CD4-positive, alpha-beta memory T cell (primary cell): ENCODE measurements at places on chromosomes 7 and 10.

DNA sequence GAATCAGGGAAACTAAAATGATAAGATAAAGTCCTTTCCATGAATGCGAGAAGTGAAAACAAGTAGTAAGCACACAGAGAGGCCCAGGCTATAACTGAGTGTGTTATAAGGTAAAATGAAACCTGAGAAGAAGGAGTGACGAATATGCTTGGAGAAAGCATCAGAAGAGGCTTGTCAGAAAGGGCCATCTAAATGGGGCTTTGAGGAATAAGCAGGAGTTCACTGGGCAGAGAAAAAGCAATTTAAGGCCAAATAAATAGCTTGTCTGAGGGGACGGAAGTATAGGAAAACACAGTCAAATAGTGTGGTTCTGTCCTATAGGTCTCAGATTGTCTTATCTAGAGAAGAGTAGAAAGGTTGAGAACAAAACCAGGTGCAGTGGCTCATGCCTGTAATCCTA, 59.6 kb upstream of the GSDME start:
- no peak overlapping the region for H3K27ac ChIP-seq
- DNase-seq: no peak
- peaks cover 30% of the 10 kb centered on the region for H3K36me3 ChIP-seq
- H3K4me3 ChIP-seq: no peak overlapping the region
- peaks cover 24% of the 10 kb centered on the region for H3K4me1 ChIP-seq

GRCh38 chr7:32051128-32051527, 19.1 kb downstream of the PDE1C start:
- H3K36me3 ChIP-seq: no peaks in the 10 kb centered on the region
- H3K27me3 ChIP-seq: no peaks in the 10 kb centered on the region
- H3K4me1 ChIP-seq: no peaks in the 10 kb centered on the region
- DNase-seq: no peak

GRCh38 chr10:78301891-78302738, 268.5 kb downstream of the RPS24 start:
- no peaks in the 10 kb centered on the region for H3K27me3 ChIP-seq
- no peaks in the 10 kb centered on the region for H3K36me3 ChIP-seq
- H3K4me3 ChIP-seq: peak overlapping the region; percentile 67
- no peak for DNase-seq

- no peaks in the 10 kb centered on the region for H3K27me3 ChIP-seq
- DNase-seq: no peak
- H3K27ac ChIP-seq: peak overlapping the region; percentile 79
- peak overlapping the region; percentile 74 for H3K4me3 ChIP-seq
- H3K4me1 ChIP-seq: peaks cover 46% of the 10 kb centered on the region
- H3K36me3 ChIP-seq: no peaks in the 10 kb centered on the region
Measured at GRCh38 chr10:118047157-118047719, 497 bp upstream of the RAB11FIP2 start.

DNA sequence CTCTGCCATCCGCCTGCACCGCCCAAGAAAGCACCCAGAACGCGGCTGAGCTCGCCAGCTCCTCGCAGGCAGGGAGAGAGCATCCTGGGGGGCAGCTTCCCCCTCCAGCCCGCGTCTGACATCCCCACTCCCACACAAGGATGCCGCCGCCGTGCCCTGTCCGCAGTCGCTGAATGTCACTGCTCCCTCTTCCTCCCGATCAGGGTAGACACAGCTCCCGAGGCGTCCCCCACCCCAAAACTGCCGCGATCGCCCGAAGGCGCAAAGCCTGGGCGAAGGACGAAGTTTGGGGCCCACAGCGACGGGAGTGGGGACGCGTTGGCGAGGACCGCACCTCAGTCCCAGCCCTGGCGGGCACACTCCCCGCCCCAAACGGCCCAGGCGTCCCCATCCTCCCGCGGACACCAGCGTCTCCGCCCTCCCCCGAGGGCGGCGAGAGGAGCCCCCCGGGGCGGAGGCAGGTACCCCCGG, 1.5 kb upstream of the KAT6B start:
- H3K27ac ChIP-seq: peak overlapping the region; percentile 61
- peaks cover 49% of the 10 kb centered on the region for H3K4me1 ChIP-seq
- no peak for DNase-seq
- peak overlapping the region; percentile 50 for H3K4me3 ChIP-seq

GRCh38 chr10:97323501-97323900, 4.4 kb downstream of the FRAT1 start:
- no peak overlapping the region for H3K4me3 ChIP-seq
- no peak for DNase-seq
- H3K4me1 ChIP-seq: peaks cover 23% of the 10 kb centered on the region
- H3K27ac ChIP-seq: no peak overlapping the region

- no peak for DNase-seq
- H3K27me3 ChIP-seq: no peaks in the 10 kb centered on the region
- H3K4me3 ChIP-seq: no peak overlapping the region
- H3K36me3 ChIP-seq: no peaks in the 10 kb centered on the region
- no peak overlapping the region for H3K27ac ChIP-seq
Measured at GRCh38 chr7:2012044-2012900, 220.5 kb downstream of the MAD1L1 start.

DNA sequence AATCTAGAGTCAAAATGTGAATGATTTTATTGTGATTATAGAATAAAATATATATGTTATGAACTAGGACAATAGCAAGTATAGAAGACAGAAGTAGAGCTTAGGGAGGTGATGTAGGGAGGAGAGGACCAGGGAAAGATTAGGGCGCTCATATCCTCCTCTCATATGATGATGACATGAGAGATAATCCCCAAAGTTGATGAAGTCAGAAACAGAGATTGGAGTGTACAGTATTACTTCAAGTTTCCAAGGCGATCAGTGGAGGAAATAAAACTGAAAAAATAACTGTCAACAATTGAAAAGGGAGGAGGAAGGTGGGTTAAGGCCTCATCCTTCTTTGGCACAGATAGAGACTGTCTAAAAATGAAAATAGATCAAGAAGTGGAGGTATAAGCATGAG, 14.9 kb downstream of the MACROH2A2 start:
- H3K27me3 ChIP-seq: no peaks in the 10 kb centered on the region
- DNase-seq: no peak
- no peak overlapping the region for H3K4me3 ChIP-seq
- no peaks in the 10 kb centered on the region for H3K36me3 ChIP-seq

DNA sequence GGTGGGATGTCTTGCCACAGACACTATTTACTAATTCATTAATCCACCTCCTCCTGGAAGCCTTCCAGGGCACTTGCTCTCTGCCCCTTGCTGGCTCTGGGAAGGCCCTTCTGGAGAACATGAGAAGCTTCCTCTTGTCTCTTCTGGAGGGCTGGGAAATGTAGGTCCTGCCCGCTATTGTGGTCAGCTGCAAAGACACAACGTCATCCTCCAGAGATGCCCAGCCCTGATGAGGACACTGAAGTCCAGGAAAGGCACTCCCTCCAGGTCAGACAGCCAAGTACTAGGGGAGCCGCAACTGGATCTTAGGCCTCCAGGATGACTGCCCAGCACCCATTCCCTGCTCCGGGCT, 9.6 kb upstream of the TACR2 start:
- no peak for DNase-seq
- peaks cover 56% of the 10 kb centered on the region for H3K4me1 ChIP-seq
- H3K27ac ChIP-seq: peak overlapping the region; percentile 61
- H3K27me3 ChIP-seq: no peaks in the 10 kb centered on the region
- H3K36me3 ChIP-seq: no peaks in the 10 kb centered on the region

- no peaks in the 10 kb centered on the region for H3K27me3 ChIP-seq
- H3K4me3 ChIP-seq: no peak overlapping the region
- DNase-seq: no peak
- H3K27ac ChIP-seq: no peak overlapping the region
Measured at GRCh38 chr10:110379831-110380230, 75.1 kb upstream of the SMNDC1 start.

DNA sequence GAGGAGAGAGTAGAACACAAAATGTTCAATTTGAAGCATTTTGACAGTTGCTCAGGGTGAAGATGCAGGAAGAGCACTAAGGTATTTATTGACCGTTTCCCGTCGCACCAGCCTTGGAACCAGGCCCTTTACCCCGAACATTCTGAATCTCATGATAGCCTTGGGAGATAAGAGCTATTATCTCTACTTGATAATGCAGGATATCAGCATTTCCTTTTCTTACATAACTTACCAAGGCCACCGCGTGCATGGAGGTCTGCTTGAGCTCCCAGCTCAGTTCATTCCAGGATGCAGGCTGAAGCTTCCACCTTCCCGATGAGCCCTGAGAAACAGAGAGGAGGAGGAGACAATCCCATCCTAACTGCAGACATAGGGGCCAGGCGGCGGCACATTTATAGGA, 324.2 kb upstream of the COBL start:
- DNase-seq: no peak
- H3K4me1 ChIP-seq: no peaks in the 10 kb centered on the region
- no peak overlapping the region for H3K4me3 ChIP-seq
- H3K27me3 ChIP-seq: no peaks in the 10 kb centered on the region

DNA sequence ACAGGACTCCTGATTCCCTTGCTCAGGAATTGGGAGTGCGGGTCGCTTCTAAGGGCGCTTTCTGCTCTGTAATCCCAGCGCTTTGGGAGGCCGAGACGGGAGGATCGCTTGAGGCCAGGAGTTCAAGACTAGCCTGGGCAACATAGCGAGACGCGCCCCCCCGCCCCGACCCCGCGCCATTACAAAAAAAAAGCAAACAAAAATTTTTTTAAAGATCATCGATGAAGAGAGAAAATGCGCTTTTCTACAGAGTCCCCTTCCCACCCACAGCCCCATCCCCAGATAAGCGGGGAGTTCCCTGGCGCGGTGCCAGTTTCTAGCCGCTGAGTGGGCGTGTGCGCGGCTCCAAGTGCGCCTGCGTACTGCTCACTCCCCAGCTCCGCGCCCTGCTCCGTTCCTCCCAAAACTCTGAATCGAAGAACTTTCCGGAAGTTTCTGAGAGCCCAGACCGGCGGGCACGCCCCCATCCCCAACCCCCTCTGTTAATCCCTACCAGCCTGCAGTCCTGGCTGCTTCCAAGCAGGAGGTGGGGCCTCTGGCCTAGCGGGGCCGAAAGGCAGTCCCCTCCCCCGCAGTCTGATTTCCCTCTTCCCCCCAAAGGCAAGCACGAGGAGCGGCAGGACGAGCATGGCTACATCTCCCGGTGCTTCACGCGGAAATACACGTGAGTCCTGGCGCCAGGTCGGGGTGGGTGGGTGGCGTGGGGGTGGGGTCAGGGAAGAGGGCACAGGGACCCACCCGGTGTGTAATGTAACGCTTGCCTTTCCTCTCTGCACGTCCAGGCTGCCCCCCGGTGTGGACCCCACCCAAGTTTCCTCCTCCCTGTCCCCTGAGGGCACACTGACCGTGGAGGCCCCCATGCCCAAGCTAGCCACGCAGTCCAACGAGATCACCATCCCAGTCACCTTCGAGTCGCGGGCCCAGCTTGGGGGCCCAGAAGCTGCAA, 1.0 kb downstream of the HSPB1 start:
- H3K36me3 ChIP-seq: no peaks in the 10 kb centered on the region
- peak overlapping the region; percentile 62 for H3K27ac ChIP-seq
- DNase-seq: peak; percentile 83
- peaks cover 6% of the 10 kb centered on the region for H3K4me1 ChIP-seq
- H3K27me3 ChIP-seq: no peaks in the 10 kb centered on the region

DNA sequence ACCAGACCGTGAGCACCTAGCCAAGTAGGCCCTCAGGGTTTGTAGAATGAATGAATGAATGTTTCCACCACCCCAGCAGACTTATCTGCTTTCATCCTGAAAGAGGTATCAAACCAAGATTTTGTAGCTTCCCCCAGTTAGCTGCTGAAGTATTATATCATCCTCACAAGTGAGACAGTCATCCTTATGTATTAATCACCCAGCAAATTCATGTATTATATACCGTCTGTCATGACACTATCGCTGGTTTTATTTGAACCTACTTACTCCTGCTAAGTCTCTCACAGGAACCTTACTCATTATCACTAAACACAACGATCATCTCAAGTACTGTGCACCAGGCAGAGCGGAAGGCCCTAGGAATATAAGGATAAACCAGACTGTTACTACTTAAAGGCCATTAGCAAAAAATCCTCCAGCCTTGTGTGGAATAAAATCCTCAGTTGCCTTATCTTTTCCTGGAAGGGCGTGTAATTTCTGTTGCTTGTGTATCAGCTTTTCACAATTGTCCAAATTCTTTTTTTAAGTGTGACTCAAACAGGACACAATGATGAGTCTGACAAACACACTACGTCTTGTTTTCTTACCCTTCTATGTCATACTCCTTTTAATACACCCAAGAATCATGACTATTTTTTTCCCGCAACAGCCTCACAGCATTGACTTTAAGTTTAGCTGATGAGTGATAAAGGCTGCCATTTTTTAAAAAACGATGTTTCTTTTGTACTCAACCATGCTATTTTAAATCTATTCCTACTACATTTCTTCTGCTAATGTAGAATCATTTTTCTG, 176.1 kb upstream of the KLF14 start:
- peaks cover 3% of the 10 kb centered on the region for H3K36me3 ChIP-seq
- no peak overlapping the region for H3K4me3 ChIP-seq
- peak overlapping the region; percentile 14 for H3K27ac ChIP-seq
- H3K27me3 ChIP-seq: no peaks in the 10 kb centered on the region
- H3K4me1 ChIP-seq: peaks cover 80% of the 10 kb centered on the region
- no peak for DNase-seq

GRCh38 chr7:33556472-33556871, 348.9 kb upstream of the BMPER start:
- H3K4me1 ChIP-seq: no peaks in the 10 kb centered on the region
- no peaks in the 10 kb centered on the region for H3K27me3 ChIP-seq
- no peak for DNase-seq
- H3K27ac ChIP-seq: no peak overlapping the region
- no peaks in the 10 kb centered on the region for H3K36me3 ChIP-seq
- no peak overlapping the region for H3K4me3 ChIP-seq

GRCh38 chr7:2821161-2821841, 22.8 kb downstream of the GNA12 start:
- H3K4me3 ChIP-seq: no peak overlapping the region
- no peaks in the 10 kb centered on the region for H3K4me1 ChIP-seq
- no peaks in the 10 kb centered on the region for H3K36me3 ChIP-seq
- no peak for DNase-seq
- no peak overlapping the region for H3K27ac ChIP-seq

- no peak for DNase-seq
- no peak overlapping the region for H3K4me3 ChIP-seq
- H3K4me1 ChIP-seq: no peaks in the 10 kb centered on the region
- H3K27ac ChIP-seq: no peak overlapping the region
Measured at GRCh38 chr10:55400075-55400849, 599.2 kb upstream of the PCDH15 start.

DNA sequence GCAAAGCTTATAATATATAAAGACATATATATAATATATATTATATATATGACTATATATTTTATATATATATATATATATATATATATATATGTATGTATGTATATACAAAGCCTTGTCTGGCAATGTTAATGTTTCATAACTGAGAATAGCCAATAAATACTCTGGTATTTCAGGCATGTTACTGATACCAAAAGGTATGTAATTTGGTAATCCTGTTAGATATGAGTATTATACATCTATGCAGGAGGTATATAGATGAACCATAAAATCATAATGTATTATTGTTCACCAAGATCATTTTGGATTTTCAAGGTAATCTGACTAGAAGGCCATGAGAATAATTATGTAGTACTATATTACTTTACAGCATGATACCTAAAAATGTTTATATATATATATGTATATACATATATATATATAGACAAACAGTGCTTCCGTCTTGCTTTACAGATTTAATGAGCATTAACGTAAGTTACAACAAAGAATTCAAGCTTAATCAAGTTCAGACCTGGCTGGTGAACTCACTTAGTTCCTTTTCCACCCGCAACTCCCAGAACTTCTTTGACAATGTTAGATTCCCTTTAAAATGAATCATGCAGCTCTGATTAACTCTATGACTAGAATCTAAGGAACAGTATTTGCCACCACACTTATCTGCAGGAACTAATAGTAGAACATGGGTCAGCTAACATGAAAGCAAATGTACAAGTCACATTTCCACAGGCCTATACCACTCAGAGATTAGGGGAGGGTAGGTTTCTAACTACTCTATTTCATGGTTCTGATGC, 82.7 kb downstream of the SLC25A13 start:
- DNase-seq: no peak
- H3K27me3 ChIP-seq: no peaks in the 10 kb centered on the region
- no peaks in the 10 kb centered on the region for H3K36me3 ChIP-seq
- H3K4me1 ChIP-seq: no peaks in the 10 kb centered on the region
